ENCODE measurements at places on chromosomes 7 and 10.

GRCh38 chr10:111511751-111512150 lies 434.9 kb downstream of the ADRA2A start:
- DNase-seq, result no peak

GRCh38 chr10:98261436-98262277 lies 6.3 kb downstream of the LOXL4 start:
- no peak for DNase-seq

- peak; percentile 76 for DNase-seq
Observed at GRCh38 chr7:119935418-119936025, 337.5 kb upstream of the KCND2 start.

DNA sequence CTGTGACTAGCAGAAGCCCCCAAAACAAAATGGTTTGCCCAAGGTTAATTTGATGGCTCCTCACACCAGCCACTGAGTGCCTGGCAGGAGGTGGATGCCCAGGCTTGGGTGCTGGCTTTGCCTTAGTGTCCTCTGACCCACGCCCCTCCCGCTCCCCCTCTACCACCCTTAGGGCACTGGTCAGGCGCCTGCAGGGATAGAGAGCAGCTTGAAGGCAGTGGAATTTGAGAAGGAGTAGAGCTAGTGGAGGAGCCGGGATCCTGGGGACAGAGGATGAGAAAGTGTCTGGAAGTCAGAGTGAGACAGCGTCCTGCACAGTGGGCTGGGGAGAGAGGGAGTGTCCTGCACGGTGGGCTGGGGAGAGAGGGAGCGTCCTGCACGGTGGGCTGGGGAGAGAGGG lies 139.4 kb downstream of the DNAJB6 start:
- DNase-seq, result no peak
